ENCODE measurements at places on chromosomes 16 and 17.
A peak's percentile ranks its signal among the peaks of the same experiment; 100 is the strongest.

GRCh38 chr17:10648956-10649355, 8.2 kb downstream of the MYH3 start:
- DNase-seq, result no peak

DNA sequence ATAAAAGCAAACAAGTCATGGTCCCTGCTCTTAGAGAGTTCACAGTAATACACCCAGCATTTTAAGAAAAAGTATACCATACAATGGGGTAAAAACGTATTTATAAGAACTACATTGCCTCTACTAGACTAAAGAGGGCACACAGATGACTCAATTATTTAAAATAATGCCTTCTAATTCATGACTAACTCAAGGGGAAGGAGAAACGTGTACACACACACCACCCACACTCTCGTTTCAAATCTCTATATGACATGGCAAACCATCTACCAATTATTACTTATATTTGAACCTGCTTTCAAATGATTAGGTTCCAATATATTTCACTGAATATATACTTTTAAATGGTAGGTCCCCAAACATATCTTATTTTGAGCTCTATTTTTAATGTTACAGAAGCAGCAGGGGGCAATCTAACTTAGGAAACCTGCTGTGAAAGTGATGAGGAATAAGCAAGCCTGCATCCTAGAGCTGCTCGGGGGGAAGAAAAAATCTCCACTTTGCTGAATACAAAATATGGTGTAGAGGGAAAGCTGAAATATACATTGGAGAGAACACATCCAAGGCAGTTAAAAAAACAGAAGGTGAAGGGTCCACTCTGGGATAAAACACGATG, 232.4 kb upstream of the PSMD7 start:
- no peak for DNase-seq

GRCh38 chr16:15521390-15521757, 87.0 kb downstream of the BMERB1 start:
- DNase-seq, result no peak

DNA sequence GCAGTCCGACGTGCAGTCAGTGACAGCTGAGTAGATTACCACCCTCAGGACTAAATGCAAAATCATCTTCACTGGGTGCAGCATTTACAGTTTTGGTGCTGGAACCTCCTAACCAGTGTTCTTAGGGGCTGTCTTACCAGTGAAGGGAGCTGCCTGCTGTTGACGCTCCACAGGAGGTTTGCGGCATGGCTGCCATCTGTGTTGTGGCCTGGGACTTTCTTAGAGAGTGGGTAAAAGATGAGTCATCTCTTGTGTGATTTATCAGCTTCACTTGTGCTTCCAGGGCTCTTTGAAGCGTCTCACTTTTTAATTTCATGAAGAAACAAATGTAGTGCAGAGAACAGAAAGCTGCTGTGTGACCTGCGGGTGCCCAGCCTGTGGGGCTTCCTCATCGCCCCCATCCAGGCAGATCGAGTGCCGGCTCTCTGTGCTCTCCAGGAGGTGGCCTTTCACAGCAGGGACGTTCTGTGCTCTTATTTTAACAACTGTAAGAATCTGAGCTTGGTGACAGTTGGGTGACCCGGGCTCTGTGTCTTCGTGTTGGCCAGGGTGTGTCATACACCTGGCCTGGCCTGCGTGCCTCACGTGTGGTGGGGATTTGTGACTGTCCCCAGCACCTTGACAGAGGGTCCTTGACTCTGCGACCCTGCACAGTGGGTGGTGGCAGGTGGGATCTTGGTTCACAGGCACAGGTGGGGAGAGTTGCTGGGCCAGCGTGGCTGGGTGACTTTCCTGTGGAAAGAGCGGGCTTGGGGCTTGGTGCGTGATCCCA, 24.3 kb upstream of the ZNF750 start:
- peak; percentile 92 for DNase-seq

GRCh38 chr17:18006495-18007239, 32.3 kb downstream of the ATPAF2 start:
- DNase-seq, result no peak

GRCh38 chr17:82440991-82441627, 9.4 kb downstream of the CYBC1 start:
- DNase-seq, result no peak

GRCh38 chr17:81635973-81636504, 873 bp downstream of the NPLOC4 start:
- no peak for DNase-seq

DNA sequence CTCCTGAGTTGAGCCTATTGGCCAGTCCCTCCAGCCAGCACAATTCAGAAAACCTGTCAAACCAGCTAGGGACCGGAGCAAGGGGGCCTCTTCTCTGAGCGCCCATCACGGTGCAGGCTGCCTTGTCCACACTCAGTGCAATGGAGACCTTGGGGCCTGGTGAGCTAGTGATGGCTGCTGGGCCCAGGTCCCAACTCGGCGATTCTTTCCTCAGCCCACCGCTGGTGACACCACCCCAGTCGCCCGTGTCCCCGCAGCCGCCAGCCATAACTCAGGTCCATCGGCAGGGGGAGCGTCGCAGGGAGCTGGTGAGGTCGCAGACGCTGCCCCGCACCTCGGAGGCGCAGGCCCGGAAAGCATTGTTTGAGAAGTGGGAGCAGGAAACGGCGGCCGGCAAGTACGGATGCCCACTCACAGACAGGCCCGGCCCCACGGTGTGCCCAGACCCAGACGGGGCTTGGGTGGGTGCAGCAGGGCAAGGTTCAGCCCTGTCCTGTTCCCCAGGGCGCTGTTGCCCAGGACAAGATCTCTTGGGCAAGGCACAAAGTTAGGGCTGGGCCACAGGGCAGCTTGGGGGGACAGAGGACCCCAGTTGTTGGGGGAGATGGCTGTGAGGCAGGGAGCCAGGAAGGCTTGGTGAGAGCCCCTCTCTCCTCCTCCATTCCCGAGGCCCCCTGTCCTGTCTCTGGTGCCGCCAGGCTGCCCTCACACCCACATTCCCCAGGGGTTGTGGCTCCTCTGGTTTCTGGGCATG, 10.8 kb downstream of the SMTNL2 start:
- peak; percentile 48 for DNase-seq

DNA sequence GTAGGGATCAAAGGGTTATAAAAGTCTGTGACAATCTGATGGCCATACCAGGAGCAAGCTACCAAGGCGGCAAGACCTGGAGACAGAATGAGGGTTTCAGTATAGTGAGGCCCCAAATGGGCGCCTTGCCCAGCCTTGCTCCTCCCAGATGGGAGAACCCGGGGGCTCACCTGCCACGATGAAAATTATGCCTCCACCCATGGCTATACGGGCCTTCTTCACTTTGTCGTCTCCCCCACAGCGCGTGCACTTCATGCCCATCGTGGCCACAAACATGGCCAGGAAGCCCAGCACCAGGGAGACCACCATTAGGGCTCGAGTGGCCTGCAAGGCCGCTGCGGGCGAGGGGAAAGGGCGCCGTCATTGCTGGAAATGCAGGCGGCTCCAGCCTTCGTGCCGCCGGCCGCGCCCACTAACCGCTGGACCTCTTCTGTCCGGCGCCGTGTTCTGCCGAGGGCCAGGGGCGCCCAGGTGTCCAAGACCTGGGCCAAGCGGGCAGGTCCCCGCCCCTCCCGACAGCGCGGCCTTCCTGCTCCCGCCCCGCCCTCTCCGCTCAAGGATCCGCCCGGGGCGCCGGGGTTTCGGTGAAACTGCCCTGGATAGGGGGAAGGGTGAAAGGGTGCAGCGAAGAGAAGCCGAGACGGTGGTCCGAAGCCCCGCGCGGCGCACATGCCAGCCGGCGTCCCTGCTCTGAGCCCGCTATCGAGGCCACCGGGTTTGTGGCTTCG, 1.5 kb downstream of the CLDN7 start:
- DNase-seq, result no peak

- no peak for DNase-seq
Observed at GRCh38 chr17:17434477-17434876, 42.3 kb upstream of the MED9 start.

DNA sequence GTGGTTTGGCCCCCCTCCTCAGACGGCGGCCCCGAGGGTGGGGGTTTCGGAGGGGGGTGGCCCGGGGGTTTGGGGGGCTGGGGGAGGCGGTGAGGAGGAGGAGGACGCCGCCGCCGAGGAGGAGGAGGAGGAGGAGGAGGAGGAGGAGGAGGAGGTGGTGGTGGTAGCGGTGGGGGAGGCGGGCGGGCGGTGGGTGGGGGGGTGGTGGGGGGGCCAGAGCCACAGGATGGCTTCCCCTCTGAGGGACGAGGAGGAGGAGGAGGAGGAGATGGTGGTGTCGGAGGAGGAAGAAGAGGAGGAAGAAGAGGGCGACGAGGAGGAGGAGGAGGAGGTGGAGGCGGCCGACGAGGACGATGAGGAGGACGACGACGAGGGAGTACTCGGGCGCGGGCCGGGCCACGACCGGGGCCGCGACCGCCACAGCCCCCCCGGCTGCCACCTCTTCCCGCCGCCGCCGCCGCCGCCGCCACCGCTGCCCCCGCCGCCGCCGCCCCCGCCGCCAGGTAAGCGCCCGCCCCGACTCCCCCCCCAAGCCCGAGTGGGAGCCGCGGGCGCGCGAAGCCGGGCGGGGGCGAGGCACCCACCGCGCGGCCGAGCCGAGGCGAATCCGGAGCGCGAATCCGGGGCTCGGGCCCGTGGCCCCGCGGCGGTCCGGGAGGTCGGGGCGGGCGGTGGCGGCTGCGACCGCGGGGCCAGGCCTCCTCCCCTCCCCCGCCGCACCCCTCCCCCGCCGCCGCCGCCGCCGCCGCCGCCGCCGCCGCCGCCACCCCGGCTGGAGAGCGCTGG, 3.8 kb upstream of the CHD3 start:
- peak; percentile 42 for DNase-seq
